ENCODE measurements at places on chromosomes 6 and 20.
A peak's percentile ranks its signal among the peaks of the same experiment; 100 is the strongest.

DNA sequence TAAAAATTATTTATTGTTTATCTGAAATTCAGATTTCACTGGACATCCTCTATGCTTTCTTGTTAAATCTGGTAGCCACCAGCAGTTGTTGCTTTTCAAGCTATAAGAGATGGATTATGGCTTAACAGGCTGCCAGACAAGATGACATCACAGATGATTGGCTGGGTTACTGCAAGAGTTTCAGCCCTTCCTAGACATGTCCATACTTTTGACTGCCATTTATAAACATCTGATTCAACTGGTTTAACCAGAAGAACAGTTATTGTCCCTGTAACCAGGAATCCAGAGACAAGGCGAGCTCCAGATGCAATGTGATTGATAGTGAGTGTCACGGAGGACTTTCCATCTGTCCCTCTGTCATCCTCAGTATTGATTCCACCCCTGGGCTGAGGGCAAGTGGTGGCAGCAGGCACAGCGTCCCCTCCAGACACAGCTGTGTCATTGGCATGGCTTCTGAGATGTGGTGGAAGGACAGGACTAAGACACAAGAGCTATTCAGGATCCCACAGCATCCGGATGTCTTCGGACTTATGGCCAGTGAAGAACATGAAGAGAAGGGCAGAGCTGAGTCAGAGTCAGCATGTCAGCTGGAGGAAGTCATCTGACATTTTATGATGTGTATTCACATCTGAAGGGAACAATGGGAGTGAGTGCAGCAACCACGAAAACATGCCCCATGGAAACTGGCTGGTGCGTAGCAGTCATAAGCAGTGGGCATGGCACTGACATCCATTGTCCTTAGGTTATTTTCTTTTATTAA is 284.5 kb upstream of the CDYL start:
- DNase-seq: no peak

DNA sequence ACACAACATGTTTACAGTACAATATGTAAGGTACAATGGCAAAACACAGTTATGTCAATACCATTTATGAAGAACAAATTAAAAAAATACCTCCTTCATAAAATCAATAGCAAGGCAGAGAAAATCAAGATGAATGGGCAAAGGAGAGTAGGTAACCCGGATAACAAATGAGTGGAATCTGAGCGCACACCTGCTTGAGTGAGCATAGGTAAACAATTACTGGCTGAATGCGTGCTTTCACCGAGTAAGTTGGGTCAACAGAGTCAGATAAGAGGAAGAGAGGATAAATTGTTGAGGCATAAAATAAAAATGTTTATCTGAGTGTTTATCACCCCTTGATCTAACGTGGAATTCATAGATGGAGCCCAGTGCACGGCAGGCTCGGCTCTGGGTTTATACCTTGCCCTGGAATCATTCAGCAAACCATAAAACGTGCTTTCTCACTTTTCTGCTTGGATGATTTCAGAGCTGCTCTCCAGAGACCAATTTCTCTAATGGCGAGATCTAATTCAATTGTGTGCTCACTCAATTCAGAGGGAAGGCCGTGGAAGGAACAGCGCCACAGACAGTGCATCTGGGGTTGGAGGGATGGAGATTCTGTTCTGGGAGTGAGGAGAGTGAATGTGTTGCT is 224.8 kb upstream of the MAP3K7 start:
- DNase-seq: no peak

DNA sequence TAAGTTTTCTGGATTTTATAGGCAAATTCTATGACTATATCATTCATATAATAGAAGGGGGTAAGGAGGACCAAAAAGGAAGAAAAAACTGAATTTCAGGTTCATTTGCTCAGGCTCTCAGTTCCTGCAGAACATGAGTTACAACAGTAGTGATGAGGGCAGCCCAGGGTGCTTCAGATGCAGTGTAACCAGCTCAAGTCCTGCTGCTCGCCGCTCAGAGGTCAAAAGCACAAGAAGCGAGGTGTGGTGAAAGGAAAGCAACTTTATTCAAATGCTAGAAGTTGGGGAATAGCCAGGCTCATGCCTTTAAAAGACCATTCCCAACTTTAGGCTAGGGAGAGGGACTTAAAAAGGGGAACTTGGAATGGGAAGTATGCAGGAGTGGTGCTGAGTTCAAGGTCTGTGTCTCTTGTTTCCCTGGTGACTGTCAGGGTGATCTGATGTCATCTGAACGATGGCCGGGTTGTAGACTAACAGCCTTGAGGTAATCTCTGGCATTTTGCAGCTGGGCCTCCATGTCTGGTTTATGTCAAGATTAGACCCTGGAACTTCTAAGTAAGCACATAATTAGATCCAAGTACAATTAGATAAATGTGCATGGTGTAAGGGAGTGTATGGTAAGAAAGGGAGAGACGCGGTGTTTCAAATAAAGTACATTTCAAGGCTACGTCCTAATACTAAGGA is 14.5 kb upstream of the SEC63 start:
- no peak for DNase-seq

DNA sequence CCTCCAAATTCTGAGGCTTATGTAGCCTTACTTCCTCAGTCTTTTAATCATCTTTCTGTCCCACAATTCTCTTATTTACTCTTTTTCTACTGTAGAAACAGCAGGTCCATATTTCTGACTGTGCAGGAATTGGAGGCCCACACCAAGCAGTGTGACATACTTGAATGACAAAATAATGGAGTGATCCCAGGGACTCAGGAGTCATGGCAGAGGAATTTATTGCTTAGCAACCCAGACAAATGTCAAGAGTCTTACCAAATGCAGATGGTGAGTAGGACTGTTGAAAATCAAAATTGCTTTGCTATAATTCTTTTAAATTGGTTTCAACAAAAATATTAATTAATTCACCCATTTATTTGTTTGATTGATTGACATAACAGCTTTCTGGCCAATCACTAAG is 59.9 kb downstream of the HTR1B start:
- DNase-seq: no peak

GRCh38 chr6:52305411-52305810 is 20.9 kb upstream of the MCM3 start:
- no peak for DNase-seq

DNA sequence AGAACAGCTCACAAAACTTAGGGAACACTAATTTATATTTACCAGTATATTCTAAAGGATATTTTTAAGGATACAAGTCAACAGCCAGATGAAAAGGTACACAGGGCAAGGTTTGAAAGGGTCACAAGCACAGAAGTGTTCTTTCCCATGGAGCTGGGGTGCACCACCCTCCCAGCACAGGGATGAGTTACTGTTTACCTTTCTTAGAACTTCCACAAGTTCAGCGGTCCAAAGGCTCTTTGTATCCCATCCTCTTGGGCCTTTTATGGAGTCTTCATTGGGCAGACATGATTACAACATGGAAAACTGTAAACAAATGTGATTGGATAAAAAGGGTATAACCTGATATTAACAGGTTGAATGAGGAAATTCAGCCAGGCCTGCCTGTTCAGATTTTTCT is 1.1 kb upstream of the IL17F start:
- no peak for DNase-seq

DNA sequence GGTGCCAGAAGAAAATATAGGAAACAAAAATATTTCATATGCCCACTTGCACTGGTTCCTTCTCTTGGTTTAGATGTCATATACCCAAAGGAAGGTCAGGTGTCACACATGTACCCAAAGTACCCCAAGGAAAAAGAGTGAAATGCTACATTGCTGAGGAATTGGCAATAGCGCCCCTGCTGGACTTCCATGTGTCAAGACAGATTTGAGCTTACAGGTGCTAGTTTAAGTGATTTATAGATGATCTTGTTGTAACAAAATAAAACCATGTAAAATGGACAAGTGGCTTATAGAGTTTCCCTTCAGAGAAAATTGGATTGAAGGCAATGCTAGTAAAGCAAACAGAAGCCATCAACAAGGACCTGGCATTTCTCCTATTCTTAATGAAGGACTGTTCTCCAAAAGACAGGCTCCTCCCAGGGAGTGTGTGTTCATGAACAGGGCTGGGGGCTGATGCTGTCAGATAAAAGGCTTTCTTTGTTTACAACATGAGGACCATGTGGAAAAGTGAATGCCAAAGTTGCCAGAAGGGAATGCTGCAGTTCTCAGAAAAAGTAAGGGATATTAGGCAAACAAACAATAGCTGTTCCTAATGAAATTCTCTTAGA is 64.3 kb upstream of the PAK5 start:
- DNase-seq: no peak

DNA sequence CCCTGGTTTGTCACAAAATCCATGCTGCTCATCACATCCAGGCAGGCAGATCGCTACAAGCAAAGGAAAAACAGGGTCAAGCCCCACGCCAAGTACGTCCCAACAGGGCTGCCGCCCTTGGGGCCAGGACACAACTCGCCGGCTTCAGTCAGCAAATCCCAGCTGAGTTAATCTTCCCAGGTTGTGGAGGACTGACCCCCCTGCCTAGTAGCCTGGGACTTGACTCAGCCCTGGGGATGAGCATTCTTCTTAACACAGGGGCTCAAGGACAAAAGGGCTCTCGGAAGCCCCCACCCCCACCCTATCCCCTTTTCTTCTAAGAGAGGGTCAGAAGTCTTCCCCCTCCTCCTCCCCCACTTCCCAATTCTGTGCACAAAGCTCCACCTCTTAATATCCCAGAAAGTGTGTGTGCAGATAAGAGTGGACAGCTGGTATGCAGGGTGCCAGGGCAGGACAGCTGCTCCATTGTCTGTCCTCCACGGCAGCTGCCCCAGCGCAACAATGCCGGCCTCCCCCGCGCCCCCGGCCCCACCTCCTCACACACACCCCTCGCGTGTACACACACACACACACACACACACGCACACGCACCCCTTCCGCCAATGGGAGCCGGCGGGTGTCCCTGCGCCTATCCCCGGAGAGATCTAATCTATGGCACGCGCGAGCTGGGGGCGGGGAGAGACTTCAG is 4.5 kb downstream of the DLL1 start:
- no peak for DNase-seq

DNA sequence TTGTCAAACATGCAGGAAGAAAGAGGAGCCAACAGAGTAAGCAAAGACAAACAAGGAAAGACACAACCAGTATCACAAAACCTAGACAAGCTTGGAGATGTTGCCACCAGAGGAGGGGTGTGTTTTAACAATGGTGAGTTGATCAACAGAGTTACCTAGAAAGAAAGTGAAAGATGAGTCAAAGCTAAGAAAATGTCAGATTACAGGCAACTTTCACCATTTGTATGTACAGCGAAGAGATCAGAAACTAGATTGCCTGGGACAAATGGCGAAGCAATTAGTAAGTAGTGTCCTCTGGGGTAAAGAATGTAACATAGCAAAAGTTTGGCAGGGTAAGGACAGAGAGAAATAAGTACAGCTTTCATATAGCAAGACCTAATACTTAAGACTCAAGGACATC is 51.6 kb upstream of the POU3F2 start:
- DNase-seq: no peak

GRCh38 chr6:20708367-20709124 is 174.3 kb downstream of the CDKAL1 start:
- no peak for DNase-seq

- no peak for DNase-seq
Measured at GRCh38 chr6:14149739-14150130, 32.2 kb downstream of the CD83 start.

DNA sequence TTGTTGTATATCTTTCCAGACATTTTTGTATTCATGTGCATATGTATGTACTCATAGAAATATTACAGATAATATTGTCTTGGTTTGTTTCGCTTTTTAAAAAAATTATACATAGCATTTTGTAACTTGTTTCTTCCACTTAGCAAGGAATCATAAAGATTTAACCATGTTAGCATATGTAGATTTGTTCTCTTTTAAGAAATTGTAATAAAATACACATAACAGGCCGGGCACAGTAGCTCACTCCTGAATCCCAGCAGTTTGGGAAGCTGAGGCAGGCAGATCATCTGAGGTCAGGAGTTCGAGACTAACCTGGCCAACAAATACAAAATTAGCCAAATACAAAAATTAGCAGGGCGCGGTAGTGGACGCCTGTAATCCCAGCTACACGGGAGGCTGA is 44.4 kb upstream of the CSE1L start:
- no peak for DNase-seq

DNA sequence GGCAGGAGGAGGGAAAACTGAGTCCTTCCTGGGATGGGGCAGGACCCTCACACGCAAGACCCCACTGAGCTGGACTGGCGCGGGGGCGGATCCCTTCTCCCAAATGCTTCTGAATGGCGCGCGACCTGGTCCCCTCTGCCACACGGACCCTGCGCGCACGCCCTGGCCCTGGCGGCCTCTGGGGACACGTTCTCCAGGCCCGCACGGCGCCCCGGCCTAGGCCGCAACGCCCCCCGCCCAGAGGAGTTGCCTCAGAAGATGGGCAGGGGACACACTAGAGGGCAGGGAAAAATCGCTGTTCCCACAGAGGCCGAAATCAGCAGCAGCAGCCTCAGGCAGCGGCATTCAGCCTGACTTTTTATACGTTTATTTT is 45.2 kb upstream of the OSTM1 start:
- no peak for DNase-seq

DNA sequence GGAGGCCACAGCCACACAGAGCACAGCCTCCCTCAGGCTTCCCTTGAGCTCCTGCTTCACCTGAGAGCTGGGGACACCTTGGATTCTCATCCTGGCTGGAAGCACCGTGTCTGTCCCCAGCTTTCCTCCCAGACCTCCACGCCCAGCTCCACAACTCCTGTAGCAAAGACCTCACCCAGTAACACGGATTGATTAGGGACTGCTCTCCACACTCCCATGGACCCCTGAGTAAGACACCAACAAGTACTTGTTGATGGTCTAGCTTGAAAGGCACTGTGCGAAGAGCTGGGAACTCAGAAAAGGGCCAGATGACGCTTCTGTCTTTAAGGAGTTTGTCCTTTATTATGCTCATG is 109.6 kb downstream of the DLL1 start:
- DNase-seq: no peak

GRCh38 chr6:142416179-142416578 is 114.4 kb downstream of the ADGRG6 start:
- DNase-seq: peak; percentile 4

- no peak for DNase-seq
Measured at GRCh38 chr20:35635652-35636051, 20.0 kb downstream of the SPAG4 start.

- DNase-seq: no peak
Measured at GRCh38 chr20:36344517-36345132, 38.5 kb downstream of the DLGAP4 start.

GRCh38 chr6:134147034-134147533 is 94.7 kb upstream of the SLC2A12 start:
- no peak for DNase-seq

GRCh38 chr20:64099880-64100565 is 7.3 kb downstream of the NPBWR2 start:
- DNase-seq: no peak

GRCh38 chr6:48505621-48506020 is 394.6 kb upstream of the PTCHD4 start:
- no peak for DNase-seq

GRCh38 chr20:19241440-19241839 is 29.0 kb downstream of the SLC24A3 start:
- no peak for DNase-seq

Data from activated CD4-positive, alpha-beta T cell treated with anti-CD3 and anti-CD28 coated beads for 4 hours (primary cell).